ENCODE measurements at places on chromosomes 1 and 21.

GRCh38 chr21:37548521-37548981 lies 182.0 kb downstream of the DYRK1A start:
- DNase-seq, result no peak

- DNase-seq, result no peak
Observed at GRCh38 chr1:21857840-21858670, 46.0 kb downstream of the LDLRAD2 start.

DNA sequence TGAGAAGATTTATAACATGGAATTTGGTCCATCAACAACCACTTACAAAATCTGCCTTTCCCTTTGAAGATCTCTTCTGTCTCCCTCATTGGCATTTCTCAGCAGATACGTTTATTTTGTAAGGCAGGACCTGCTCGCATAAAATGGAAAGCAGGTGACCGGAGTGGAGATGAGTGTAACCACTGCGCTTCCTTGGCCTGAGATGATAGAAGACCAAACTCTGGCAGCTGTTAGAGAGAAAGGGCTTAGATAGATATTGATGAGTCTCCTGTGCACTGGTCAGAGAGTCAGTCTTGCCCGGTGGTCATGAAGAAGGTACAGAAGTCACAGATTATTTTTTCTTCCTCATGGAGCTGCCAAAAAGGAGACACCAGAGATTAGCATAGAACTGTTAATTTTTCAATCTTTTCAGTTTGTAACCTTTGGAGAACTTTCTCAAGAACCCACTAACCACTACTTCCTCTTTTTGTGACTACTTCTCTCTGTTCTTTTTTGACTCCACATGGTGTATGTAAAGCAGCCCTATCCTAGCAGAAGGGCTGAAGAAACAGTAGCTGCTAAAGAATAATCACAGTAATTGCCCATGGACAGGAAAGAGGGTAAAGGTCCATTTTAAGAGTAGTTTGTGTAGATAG lies 47.6 kb downstream of the FCRL3 start:
- DNase-seq, result no peak

- DNase-seq, result no peak
Observed at GRCh38 chr1:150760013-150760412, 5.6 kb downstream of the CTSS start.

GRCh38 chr1:93324486-93325464 lies 20.9 kb upstream of the DR1 start:
- DNase-seq, result peak; percentile 57

- DNase-seq, result no peak
Observed at GRCh38 chr1:119885903-119886783, 10.2 kb downstream of the ADAM30 start.

- no peak for DNase-seq
Observed at GRCh38 chr1:29756085-29756484, 519.8 kb downstream of the PTPRU start.

DNA sequence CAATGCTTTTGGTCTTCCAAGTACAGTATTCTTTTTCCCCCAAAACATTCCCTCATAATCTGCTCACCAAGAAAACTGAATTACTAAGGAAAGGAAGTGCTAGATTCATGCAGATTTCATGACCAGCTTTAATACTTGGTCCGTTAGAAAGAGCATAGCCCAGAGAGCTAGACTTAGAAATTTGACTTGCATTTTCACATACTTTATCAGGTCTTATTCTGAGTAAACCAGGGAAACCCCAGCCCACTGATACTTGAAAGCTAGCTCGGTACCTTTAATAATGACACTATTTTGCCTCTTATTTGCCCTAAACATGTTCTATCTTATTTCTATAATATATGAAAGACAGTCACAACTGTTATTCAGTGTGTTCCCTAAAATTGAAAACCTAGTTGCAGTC lies 204.5 kb downstream of the TTLL7 start:
- no peak for DNase-seq

DNA sequence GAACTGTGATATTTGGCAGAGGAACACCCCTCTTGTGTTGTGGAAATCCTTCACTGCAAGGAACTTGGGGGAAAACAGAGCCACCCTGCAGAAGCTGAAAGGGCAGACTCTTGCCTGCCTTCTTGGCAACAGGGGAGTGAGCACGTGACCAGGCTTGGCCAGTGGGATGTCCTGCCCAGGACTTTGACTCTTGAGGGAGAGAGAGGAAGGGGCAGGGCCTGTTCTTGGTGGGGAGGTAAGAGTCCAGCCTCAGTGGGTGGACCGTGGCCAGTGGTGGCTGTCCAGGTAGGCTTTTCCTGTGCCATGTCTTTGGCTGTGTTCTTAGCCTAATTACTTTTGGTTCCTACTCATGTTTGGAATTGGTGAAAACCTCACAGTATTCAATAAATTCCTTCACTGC lies 8.6 kb upstream of the AK2 start:
- DNase-seq, result no peak

- no peak for DNase-seq
Observed at GRCh38 chr21:33289199-33289819, 23.1 kb downstream of the IL10RB start.

- peak; percentile 33 for DNase-seq
Observed at GRCh38 chr21:44820851-44821250, 3.0 kb upstream of the SUMO3 start.

DNA sequence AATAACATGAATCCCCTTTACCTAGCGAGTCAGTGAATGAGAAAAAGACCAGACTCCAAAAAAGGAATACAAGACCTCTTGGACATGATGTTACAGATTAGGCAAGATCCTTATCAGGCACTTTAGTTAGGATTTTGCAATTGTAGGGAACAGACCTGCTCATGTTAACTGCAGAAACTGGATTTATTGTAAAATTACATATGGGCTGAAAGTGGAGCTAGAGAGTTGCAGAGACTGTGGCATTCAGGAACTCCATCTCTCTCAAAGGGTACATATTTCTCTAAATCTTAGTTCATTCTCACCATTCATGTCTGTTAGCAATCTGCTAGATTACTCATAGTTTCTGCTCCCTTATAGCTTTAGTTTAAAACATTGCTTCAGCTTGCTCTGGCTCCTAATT lies 142.2 kb downstream of the PAPPA2 start:
- no peak for DNase-seq

DNA sequence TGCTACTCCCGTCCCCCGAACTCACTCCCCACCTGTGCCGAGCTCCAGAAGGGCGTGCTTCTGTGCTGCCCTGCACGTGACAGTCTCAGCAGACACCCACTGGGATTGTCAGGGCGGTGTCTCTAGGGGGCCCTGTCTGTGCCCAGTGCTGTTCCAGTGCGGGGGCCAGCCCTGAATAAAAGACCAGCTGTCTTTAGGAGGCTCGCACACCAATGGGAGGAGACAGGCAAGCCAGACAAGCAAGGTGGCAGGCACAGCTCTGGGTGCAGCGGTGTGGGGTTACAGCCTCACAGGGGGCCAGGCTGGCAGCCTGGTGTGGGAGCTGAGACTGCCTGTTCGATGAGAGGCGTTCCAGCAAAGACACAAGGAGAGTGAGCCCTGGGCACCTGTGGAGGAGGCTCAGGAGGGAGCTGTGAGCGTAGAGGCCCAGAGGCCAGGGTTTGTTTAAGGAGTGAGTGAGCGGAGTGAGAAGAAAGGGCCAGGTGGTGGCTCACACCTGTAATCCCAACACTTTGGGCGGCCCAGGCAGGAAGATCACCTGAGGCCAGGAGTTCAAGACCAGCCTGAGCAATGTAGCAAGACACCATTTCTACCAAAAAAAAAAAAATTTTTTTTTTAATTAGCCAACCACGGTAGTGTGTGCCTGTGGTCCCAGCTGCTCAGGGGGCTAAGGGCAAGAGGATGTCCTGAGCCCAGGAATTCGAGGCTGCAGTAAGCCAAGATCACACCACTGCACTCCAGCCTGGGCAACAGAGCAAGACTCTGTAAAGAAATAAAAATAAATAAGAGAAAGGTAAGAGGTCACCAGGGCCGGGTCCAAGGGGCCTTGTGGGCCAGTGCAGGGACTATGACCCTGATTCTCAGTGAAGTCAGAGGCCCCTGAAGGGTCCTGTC lies 48.2 kb upstream of the ARHGEF16 start:
- no peak for DNase-seq

DNA sequence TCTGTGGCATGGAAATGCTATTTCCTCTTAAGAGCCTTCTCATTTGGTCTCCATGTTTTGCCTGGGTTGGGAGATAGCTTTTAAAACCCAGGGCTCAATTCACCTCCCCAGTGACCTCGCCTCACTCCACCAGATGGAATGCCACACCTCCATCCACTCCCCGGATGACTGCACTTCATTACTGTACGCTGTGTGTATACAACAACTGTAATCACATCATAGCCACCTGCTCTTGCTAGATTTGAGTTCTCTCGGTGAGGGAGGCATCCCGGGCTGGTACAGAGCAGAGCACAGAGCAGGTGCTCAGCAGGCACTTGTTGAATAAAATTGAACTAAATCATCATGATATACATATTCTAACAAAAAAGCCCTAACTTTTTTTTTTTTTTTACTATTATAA lies 26.0 kb downstream of the SDE2 start:
- no peak for DNase-seq

GRCh38 chr1:15802234-15802965 lies 5.0 kb downstream of the UQCRHL start:
- DNase-seq, result no peak

- DNase-seq, result no peak
Observed at GRCh38 chr1:90568436-90568835, 148.7 kb downstream of the BARHL2 start.

GRCh38 chr1:55868026-55868425 lies 652.9 kb upstream of the USP24 start:
- DNase-seq, result no peak

DNA sequence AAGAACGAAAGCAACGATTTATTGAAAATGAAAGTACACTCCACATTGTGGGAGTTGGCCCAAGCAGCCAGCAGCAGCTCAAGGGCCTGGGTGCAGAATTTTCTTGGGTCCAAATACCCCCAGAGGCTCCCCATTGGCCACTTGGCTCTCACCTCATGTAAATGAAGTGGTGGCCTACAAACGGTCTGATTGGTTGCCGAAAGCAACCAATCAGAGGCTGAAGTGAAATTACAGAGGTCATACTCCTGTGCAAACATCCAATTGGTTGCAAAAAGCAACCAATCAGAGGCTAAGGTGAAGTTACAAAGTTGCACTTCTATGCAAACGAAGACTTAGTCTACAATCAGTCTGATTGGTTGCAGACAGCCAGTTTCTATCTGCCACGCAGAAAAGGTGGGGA lies 31.9 kb downstream of the FAM163A start:
- DNase-seq, result no peak

DNA sequence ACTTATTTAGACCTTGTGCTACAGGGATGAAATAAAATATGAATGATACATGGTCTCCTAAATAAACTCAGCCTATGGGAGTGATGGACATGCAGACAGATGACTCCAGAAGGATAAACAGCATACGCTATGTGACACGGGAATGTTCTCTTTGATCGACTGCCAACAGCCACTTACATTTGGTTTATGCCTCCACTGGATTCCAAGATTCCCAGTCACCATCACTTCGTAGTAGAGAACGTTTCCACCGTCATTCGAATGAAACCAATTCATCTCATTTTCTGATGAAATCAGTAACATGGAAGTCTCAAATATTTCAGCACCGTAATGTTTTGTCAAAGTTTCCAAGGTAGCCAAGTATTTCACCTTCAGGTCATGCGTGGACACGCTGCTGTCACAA lies 99.7 kb downstream of the JAK1 start:
- no peak for DNase-seq

GRCh38 chr1:209354840-209355165 lies 228.7 kb upstream of the CAMK1G start:
- no peak for DNase-seq

DNA sequence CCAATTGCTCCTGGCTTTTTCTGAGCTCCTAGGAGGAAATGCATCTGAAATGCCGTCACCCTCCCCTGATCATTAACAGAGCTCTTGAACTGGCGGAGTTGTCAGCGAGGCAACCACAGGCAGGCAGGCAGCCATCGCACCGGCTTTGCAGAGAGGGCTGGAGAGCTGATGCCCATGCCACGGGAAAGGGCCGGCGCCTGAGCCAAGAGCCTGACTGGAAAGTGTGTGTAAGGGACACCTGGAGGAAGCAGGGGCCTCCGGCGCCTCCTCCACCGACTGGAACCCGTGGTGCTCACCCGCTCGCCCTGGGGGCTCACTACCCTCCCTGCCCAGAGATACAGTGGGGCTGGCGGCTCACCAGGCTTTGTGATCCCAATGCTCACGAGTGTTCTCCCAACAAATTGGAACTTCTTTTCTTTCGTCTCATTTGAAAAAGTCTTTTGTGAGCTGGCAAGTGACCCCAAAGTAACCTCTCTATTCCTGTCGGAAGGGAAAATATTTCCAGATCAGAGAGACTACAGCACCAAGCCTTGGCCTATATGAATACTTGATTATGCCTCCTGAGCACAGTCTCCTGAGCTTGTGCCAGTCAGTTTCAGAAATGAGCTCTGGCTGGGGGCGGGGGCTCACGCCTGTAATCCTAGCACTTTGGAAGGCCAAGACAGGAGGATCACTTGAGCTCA lies 97.7 kb upstream of the SLC25A33 start:
- DNase-seq, result no peak

DNA sequence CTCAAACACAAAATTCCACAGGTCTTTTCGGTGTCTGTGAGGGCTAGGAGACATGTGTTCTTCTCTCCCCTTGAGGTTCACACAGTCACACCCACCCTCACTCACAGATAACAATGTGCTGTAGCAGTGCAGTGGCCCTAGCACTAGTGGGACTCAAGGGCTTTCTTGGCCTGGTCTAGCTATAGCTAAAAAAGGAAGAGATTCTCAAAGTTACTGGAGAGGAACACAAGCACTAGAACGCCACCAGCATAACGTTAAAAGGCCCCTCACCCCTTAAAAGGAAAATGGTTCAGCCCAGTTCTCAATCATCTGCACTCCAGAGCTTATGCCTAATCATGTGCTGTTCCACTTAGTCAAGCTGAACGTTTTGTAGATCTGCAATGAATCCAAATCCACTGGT lies 39.5 kb downstream of the RGS8 start:
- DNase-seq, result no peak

DNA sequence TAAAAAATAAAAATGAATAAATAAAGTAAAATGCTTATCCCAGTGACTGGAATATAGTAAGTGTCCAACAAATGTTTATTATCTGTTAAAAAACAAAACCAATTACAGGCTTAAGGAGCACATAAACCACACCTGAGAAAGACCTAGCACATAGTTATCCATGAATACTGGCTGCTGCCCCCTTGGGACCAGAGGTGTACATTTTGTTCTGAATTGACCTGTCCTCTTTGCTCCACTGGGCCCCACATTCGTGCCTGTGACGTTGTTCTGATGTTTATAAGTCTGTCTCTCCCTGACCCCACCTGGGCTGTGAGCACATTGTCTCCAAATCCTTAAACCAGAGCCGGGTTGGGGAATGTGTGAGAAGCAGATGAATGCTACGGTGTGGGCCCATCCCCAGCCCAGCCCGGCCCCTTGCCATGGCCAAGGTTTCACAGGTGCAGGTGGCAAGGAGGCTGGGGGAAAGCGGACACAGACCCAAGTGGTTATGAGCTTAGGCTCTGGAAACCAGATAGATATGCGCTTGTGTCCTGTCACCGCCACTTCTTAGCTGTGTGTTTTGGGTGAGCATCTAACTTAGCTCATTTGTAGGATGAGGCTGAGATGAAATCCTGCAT lies 29.1 kb downstream of the OPRD1 start:
- no peak for DNase-seq

GRCh38 chr1:67753776-67754525 lies 69.0 kb downstream of the GADD45A start:
- no peak for DNase-seq
